ENCODE measurements at places on chromosomes 6 and 20.

DNA sequence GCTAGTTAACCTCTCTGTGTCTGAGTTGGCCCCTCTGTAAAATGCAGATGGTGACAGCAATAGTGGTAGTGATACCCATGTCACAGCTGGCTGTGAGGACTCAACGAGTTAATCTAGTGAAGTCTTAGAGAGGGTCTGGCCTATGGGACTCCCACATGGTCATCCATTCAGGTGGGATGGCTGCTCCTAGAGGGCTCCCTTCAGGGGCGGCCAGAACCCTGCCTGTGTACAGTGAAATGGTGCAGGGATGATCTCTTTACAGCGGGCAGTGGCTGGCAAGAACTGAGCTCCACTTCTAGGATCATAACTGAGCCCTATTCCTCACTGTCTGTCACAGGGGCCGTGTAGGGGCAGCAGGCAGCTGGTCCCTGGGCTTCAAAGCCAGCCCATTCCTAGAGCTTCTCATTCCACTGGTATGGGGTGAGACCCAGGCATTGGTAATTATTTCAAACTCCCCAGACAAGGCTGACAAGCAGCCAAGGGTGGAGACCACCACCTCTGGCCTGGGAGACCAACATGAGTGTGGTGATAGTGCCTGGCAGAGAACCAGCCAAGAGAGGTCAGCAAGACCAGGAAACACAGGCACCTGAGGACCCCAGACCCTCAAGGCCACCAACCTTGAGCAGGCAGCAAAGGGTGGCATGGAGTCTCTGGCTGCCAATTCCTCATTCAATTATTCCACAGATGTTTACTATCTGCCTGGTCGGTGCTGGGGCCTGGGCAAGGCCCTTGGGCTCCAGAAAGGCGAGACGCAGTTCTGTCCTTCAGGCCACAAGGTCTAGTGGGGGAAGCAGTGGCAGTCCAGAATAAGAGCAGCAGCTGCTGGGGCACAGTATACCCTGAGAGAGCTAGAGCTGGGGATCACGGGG, 103.4 kb downstream of the MRPL14 start:
- no peak for DNase-seq

DNA sequence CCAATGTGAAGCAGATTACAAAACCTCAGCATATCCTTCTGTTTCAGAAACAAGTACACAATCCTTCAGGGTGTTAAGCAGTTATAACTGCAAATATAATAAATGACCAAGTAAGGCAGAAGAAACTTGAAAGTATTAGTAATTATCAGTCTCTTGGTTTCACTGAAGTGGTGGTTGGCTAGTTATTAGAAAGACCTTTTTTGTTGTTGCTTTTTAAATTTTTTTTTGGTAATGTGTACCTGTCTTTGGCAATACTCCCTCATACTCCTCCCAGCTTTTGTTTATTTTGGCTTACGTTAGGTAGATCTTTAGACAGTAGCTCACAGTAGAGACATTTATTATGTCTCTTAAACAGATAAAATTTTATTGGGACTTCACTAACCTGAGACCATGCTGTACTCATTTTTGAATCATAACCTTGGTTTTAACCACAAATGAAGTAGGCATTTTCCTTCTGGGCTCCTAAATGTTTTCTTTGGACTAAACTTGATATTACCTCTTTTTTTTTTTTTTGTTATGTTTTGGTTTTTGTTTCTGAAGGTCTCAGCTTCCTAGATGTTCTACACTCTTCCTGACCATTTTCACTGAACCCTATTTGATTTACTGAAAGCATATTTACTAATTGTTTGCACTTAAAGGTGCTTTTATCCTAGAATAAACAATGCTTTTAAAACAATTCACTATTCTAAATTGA, 6.4 kb downstream of the CD2AP start:
- DNase-seq = no peak

DNA sequence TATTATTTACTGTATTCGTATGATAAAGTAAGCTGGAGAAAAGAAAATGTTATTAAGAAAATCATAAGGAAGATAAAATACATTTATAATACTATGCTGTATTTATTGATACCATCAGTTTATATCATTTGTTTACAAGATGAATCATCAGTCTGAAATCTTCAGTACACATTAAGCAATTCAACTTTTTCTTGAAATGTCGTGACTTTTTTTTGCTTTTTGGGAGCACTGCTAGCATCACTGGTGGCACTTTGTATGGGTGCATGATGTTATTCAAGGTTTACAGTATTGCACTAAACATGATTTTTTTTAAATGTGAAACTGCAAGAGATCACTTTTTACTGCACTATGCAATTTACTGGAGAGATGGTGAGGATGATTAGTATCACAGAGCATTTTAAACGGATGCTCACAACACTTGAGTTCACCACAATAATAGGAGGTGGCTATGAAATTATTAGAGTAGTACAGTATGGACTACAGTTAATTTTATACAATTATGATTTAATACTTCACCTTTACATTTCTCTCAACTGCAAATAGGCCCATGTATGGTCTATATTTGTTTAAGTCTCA, 85.9 kb downstream of the SNAP25 start:
- no peak for DNase-seq

- no peak for DNase-seq
These were observed 125.4 kb downstream of the ADGRB3 start for GRCh38 chr6:68760485-68760884.

DNA sequence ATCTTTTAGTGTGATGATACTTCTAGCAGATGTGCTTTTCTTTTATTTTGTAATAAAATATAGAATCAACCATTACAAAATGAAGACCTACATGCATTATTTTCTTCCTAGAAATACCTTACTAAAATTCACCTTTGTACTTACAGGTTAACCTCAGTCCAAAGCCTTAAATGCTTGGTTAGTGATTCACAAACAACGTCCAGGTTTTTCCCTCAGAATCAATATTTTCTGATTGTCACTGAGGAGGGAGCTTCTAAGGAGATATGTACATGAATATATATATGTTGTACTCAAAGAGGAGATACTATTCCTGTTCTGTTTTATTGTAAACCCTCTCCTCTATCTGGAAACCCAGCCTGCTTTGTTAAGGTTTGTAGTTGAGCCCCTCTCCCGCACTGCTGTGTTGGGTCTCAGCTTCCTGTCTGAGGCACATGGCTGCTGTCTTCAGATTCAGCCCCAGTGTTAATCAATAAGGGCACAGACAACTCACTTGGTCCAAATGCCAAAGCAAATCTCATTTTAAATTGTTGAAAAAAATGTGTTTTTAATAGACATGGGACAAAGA, 33.9 kb upstream of the HS3ST5 start:
- no peak for DNase-seq

DNA sequence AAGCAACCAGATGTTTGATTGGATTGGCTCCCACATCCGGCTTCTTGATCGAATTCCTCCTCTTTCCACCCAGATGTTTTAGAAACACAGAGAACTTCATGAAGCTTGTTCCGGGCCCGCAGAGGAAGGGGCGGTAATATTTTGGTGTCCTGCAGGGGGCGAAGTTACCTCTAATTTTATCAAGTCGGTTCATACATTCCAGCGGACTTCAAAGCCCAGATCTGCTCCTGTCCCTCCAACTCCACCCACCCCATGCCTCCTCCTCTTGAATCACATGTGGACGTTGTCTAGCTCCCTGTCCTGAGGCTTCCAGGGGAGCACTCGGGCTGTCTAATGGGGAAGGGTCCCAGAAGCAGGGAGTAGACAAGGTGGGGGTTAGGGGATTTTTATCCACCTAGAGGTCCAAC, 2.9 kb upstream of the BMP6 start:
- DNase-seq = peak; percentile 29

DNA sequence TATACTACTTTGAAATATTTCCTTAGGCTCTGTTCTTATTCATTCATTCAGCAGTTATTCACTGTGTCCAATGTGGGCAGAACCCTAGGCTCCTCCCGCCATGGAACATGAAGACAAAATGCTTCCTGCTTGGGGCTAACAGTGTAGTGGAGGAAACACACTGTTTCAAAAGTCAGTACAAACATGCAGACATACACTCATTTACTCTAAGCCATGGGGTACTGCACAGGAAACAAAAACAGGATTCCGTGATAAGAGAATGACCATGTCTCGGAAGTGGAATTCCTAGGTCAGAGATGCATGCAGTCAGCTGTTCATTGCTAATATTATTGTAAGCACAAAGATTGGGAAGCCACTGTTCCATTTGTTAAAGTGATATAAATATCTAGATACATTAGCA, 18.4 kb upstream of the FAM209A start:
- no peak for DNase-seq

DNA sequence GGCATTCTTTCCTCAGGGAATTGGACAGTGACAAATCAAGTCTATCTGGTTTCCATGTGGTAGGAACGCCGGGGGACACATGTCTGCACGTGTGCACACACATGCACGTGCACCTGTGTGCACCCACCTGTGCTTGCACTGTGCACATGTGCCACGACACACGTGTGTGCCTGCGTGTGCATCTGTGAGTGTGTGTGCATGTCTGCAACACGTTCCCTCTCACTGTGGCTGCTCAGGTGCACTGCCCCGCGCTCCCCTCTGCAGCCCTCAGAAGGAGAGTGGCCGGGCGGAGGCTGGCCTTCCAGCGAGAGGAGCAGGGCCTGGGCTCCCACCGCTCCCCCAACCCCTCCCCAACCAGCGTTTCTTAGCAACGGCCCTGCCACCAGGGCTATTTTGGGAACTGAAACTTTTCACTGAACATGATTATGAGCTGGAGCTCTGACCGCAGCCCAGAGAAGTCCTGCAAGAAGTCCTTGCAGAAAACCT, 147.8 kb downstream of the PHACTR3 start:
- no peak for DNase-seq

DNA sequence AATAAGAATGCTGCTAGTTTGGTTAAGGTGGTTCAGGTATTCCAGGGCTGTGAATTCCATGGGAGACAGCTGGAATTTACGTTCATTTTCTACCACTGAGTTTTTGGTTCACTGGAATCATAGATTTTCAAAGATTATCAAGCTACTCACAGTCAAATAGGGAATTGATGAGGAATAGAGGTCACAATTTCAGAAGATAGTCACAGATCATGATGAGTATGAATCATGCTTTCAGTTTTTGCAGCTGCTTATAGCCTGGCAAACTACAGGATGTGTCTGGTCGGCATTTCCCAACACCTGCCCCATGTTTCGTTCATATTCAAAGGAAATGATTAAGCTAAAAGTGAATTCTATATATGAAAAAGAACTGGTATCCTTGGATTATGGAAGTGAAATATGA, 58.7 kb downstream of the BCKDHB start:
- peak; percentile 6 for DNase-seq

DNA sequence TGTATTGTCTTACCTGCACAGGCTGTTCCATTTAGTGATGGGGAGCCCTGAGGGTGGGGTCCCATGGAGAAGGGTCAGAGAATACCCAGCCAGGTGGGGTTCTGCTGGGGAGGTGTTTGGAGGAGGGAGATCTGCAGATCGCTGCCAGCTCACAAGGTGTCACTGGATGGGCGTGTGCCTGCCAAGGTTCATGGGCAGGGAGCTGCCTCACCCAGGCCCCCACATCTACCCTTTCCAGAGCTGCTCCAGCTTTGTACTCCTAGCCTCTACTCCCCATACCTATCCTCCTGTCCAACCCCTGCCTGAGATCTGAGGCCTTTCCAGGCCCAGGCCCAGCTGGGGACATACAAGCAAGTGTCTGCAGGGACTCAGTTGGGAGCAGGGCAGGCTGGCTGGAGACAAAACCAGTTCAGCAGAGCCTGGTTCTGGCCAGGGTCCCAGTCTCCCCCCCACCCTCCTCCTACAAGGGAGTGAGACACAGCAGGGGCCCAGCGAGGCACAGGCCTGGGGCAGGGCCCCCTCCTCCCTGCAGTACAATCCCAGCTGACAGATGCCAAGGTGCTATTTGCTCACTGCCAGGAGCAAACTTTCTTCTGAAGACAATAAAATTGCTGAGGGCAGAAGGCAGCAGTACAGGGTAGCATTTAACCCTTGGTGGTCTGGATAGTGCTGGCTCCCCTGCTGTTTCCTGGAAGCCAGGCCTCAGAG, 19.7 kb downstream of the SPDEF start:
- DNase-seq = peak; percentile 55

- DNase-seq = no peak
These were observed 36.3 kb upstream of the CST5 start for GRCh38 chr20:23915844-23916243.

DNA sequence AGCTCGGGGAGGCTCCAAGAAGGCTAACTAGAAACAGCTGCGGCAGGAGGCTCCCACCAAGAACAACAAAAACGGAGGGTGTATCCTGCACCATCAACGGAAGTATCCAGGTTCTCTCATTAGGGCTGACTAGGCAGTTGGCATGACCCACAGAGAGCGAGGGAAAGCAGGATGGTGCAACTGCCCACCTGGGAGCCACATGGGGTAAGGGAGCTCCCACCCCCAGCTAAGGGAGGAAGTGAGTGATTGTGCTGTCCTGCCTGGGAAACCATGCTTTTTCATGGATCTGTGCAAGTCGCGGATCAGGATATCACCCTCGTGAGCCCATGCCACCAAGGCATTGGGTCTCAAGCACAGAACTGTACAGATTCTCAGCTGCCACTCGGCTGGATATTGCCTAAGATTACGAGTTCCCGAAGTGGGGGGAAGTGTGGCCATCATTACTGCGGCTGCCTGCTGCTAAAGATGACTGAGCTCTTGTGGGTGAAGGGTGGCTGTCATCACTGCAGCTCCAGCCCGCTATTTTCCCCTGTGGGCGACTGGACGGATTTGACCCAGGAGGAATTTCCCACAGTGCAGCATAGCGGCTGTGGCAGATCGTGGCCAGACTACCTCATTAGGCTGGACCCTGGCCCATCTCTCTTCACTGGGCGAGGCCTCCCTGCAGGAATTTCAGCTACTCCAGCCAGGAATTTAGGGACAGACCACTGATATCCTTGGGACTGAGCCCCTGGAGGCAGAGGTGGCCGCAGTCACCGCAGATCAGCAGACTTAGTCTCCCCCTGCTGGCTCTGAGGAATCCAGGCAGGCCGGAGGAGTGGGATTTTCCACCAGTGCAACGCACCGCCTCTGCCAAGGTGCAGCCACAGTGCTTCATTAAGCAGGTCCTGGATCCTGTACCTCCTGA, 515.7 kb downstream of the FRK start:
- DNase-seq = no peak

DNA sequence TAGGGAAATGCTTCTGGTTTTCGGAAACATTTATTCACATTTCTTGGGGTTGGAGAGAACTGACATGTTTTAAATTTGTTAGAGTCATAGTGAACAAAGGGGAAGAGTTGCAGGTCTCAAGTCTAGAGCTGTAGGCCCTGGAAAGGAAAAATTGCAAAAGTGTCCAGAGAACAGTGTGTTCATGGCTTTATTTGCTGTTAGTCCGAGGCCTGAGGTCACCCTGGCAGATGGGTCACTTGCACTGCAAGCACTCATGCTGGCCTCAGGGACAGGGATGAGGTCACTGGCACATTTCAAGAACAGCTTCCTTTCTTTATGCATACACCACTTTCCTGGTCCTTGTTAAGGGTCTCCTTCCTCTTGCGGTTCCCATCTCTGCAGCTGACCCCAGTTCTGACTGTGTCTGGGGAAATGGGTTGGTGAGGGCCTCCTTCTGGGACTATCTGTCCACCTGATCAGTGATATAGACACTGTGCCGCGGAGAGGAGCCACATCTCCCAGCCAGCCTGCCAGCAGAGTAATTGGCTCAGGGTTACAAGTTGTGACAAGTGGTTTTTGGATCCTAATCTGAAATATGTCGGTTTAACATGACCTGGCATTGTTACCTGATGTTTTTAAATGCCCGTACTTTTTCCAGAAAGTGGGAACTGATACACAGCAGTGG, 194.0 kb downstream of the EYA4 start:
- DNase-seq = no peak
